ENCODE measurements at places on chromosomes 11 and 22. TPM values are rescaled to one million over a fixed set of nuclear protein-coding genes. Genes with fewer than 3 reads are reported as not detected.

The CASP1 gene
- total RNA-seq = 10.0 TPM

The MUC15 gene
- not detected for total RNA-seq

The FAM111B gene
- 6.3 TPM for total RNA-seq

The LDHA gene
- total RNA-seq = 446 TPM

The CSF2RB gene
- total RNA-seq = 3.5 TPM

The SYNGR1 gene
- total RNA-seq = 0.72 TPM

The FREY1 gene
- total RNA-seq = 0.75 TPM

The AGBL2 gene
- total RNA-seq = 0.09 TPM

The ANO1 gene
- total RNA-seq = 0.09 TPM

The OR6A2 gene
- total RNA-seq = 0.27 TPM

All from endothelial cell of coronary artery (primary cell).